Aortic smooth muscle cell (primary cell): ENCODE measurements at places on chromosomes 3 and 15. TPM values are rescaled to one million over a fixed set of nuclear protein-coding genes. Genes with fewer than 3 reads are reported as not detected.

The CKMT1A gene
- total RNA-seq, result not detected in 2 replicates

The HES1 gene
- total RNA-seq, result 7.0 and 15.7 TPM in 2 replicates

The C3orf49 gene
- total RNA-seq, result not detected in 2 replicates

The CYP11A1 gene
- total RNA-seq, result 0.12 and 0.13 TPM in 2 replicates

The EPHA3 gene
- 1.7 and 3.0 TPM in 2 replicates for total RNA-seq

The DOCK3 gene
- total RNA-seq, result 0.25 and 0.53 TPM in 2 replicates

The CPN2 gene
- total RNA-seq, result not detected in 2 replicates

The SH2D7 gene
- total RNA-seq, result not detected in 2 replicates

The RASL12 gene
- 0.06 TPM in 1 of 2 replicates, not detected in the other for total RNA-seq

The UCN2 gene
- total RNA-seq, result 0.19 and 0.26 TPM in 2 replicates

The CCR1 gene
- under 0.01 and 0.13 TPM in 2 replicates for total RNA-seq

The ZNF710 gene
- total RNA-seq, result 5.5 and 6.9 TPM in 2 replicates

The PTPRG gene
- 63.0 and 63.9 TPM in 2 replicates for total RNA-seq

The C3orf80 gene
- total RNA-seq, result 0.25 and 0.26 TPM in 2 replicates

The C15orf62 gene
- total RNA-seq, result under 0.01 and 0.06 TPM in 2 replicates

The TSPAN3 gene
- 232 and 262 TPM in 2 replicates for total RNA-seq
